Midbrain (tissue), 1 donor: ENCODE measurements at places on chromosomes 4 and X.
A peak's percentile ranks its signal among the peaks of the same experiment; 100 is the strongest.

GRCh38 chr4:56691425-56691824 is 10.3 kb upstream of the HOPX start:
- DNase-seq, result no peak

- DNase-seq, result no peak
These were observed 135.7 kb downstream of the AASDH start for GRCh38 chr4:56251556-56251955.

- DNase-seq, result peak; percentile 23
These were observed 63.2 kb downstream of the CLDN22 start for GRCh38 chr4:183256756-183257385.

GRCh38 chr4:72119946-72120345 is 88.1 kb downstream of the NPFFR2 start:
- DNase-seq, result no peak

DNA sequence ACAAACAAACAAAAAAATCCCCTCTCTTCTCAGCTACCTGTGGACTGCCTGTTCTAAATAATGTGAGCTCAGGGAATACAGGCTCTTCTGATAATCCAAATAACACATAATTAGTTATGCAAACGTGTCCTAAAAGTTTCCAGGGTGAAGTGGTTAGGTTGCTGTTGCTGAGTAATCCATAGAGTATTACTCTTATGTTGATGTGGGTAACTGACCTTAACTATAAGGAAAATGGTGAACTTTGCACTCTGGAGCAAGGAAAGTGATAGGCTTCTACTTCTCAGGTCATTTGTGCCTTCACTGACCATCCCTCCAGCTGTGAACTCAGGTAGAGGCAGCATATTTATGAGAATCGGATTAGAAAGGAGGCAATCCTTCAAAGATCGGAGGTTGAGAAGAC is 19.9 kb downstream of the MSN start:
- DNase-seq, result no peak

GRCh38 chr4:94700298-94700697 is 57.5 kb upstream of the BMPR1B start:
- DNase-seq, result no peak

- no peak for DNase-seq
These were observed 18.8 kb upstream of the NWD2 start for GRCh38 chr4:37225778-37226177.

DNA sequence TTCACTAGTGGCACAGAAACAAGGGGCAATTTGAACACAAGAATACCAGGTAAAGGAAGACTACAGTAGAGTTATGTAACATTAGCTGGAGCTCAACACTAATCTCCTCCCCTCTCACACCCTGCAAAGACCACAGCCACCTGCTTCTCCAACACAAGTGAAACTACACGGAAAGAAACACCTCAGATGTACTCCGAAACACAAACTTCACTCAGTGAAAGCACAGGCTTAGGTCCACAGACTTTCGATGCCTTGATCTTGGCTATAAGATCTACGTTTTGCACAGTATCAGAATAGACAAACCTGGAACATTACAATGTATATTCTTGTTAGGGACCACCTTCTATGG is 7.6 kb downstream of the ACSL1 start:
- DNase-seq, result no peak

GRCh38 chr4:154208424-154208823 is 283.2 kb downstream of the DCHS2 start:
- DNase-seq, result no peak

- DNase-seq, result no peak
These were observed 165.0 kb upstream of the GABRA2 start for GRCh38 chr4:46554760-46555465.

- no peak for DNase-seq
These were observed 33.2 kb downstream of the PPARGC1A start for GRCh38 chr4:23856630-23857029.

DNA sequence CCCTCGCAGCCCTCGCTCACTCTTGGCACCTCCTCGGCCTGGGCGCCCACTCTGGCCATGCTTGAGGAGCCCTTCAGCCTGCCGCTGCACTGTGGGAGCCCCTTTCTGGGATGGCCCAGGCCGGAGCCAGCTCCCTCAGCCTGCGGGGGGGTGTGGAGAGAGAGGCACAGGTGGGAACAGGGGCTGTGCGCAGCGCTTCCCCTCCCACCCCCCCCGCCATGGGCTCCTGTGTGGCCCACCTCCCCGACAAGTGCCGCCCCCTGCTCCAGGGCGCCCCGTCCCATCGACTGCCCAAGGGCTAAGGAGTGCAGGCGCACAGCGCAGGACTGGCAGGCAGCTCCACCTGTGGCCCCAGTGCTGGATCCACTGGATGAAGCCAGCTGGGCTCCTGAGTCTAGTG is 220.2 kb downstream of the STPG2 start:
- no peak for DNase-seq

DNA sequence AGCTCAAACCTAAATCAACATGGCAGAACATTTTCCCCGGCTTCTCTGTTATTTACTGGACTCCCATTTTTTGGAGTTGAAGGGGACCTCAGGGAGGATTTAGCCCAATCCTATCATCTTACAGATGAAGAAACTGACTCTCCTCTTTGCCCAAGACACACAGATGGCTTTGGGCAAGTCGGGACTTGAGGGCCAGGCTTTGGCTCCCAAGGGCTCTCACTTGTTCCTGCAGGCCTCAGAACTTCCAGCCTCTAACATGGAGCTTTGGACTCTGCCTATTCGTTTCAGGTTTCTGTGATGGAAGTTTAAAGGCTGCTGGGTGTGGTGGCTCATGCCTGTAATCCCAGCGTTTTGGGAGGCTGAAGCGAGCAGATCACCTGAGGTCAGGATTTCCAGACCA is 59.5 kb downstream of the RHOH start:
- no peak for DNase-seq

GRCh38 chrX:111465669-111466068 is 45.8 kb upstream of the SERTM2 start:
- DNase-seq, result no peak

- DNase-seq, result no peak
These were observed 50.8 kb downstream of the TMEM165 start for GRCh38 chr4:55446578-55446922.
